ENCODE measurements at places on chromosomes 5 and 9.

DNA sequence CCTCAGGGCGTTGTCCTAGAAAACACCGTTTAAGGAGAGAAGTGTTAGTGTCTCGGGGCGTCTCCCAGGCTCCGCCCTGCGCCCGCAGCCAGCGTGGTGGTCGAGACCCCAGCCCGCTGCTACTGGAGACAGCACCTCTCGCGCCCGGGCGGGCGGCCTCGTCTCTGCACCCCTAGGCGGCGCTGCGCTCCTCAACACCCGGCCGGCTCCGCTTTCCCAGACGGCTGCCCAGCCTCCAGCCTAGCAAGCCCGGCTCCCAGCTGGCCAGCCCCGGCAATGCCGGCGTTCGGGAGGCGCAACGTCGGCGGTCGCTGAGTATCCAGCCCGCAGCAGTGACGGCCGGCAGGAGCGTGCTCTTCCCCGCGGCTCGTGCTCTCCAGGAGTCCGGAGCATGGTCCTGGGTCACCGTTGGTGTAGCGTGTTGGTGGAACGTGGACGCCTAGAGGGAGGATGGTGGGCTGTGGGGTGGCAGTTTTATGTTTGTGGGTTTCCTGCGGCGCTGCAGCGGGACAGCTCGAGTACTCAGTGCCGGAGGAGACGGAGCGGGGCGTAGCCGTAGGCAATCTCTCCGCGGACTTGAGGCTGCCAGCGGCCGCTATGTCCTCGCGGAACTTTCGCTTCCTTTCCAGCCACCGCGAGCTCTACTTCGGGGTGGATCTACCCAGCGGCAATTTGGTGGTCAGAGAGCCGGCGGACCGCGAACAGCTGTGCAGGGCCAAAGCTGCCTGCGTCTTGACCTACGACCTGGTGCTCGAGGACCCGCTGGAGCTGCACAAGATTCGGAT lies 536 bp downstream of the PCDHAC1 start:
- DNase-seq: peak; percentile 51

GRCh38 chr5:177362610-177363507 lies 5.1 kb downstream of the RGS14 start:
- DNase-seq: peak; percentile 46

DNA sequence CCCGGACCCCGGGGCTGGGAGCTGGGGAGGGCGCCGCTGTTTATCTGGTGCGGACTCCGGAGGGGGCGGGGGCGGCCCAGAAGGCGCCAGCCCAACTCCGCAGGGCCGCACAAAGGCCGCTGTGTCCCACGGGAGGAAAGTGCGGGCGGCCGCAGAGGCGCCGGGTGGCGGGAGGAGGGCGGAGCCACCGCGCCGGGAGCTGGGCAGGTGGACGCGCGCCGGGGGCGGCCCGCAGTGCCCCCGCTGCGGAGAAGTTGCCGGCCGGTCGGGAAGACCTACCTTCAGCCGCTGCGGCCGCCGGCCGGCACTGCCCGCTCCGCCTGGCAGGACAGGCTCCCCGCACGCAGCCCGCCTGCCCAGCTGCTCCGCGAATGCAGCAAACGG lies 43.6 kb downstream of the NACC2 start:
- no peak for DNase-seq

- no peak for DNase-seq
Observed at GRCh38 chr5:102289251-102289899, 6.7 kb downstream of the SLCO4C1 start.

DNA sequence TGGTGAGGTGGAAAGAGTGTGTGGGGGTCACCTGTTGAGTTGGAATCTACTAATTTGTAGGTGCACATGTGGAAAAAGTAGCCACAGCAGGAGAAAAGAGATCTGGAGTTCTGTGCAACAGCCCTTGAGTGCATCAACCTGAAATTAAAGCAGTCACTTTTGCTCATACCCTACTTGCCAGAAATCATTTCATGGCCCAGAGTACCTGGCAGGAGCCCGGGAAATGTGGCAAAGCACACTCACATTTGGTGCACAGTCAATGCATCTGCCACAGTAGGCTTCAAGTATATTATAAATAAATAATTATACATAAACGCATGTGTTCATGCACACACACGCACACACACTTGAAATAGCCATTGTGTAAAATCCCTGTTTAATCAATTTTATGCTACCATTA lies 203.0 kb downstream of the ICE1 start:
- DNase-seq: no peak

DNA sequence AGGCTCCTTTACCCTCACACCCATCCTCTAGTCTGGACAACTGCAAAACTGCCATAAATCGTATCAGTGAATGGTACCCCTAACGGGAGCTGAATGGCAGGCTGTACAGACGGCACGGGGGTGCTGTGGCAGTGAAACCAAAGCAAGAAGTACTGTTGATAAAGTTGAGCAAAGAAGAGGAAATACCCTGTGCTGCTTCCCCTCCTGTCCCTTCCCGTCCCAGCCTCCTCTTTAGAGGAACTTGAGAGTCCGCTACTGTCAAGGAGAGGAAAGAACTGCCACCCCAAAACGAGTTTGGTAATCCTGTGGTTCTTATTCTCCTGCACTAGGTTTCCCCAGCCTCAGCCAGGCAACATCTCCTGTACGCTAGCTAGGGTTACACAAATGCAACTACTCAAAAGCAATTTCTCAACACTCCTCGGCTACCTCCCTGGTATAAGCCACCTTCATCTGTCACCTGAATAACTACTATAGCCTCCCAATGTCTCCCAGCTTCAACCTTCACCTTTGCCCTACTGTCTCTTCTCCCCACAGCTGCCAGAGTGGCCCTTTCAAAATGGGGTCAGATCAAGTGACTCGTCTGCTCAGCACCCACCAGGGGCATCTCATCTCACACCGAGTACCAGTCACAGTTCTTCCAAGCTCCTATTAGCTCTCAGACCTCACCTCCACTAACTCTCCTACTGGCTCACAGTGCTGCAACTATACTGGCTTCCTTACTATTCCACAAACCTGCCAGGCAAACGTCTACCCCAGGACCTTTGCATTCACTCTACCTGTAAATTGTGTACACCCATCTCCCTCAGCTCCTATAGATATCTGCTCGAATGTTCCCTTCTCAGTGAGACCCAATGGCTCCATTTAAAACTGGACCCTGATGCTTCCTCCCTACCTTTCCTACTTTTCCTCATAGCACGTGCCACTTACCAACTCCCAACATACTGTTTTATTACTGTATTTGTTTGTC lies 4.1 kb downstream of the GLRX start:
- DNase-seq: no peak

DNA sequence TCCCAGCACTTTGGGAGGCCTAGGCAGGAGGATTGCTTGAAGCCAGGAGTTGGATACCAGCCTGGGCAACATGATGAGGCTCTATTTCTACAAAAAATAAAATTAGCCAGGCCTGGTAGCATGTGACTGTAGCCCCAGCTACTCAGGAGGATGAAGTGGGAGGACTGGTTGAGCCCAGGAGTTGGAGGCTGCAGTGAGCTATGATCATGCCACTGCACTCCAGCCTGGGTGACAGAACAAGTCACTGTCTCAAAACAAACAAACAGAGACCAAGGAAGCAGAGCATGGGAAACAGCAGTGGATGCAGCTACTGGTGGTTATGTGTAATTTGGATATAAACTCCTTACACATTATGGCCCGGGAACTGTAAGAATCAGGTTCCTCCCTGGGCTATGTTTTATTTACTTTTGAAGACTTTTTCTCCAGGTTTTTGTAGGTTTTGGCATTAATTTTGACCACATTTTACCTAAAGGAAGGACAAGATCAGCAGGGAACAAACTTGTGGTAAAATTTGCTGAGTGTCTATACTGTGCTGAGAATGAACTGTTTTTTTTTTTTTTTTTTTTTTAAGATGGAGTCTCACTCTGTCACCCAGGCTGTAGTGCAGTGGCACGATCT lies 8.3 kb downstream of the KIF2A start:
- DNase-seq: no peak

DNA sequence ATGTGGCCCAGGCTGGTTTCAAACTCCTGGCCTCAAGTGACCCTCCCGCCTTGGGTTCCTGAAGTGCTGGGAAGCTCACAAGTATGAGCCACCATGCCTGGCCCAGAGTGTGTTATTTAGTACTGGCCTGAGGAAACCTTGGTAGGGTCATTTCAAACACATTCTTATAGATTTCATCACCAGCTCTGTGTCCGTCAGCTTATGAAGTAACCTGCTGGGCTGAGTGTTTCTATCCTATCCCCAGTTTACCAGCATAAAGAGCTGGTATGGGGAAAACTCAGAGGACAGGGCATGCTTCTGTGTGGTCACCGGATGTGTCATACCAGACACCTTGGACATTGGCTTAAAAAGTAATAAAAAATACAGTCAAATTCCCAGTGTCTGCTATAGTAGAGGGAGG lies 45.3 kb downstream of the PTPN3 start:
- DNase-seq: no peak

- DNase-seq: no peak
Observed at GRCh38 chr9:76817489-76817888, 53.3 kb downstream of the PCA3 start.

DNA sequence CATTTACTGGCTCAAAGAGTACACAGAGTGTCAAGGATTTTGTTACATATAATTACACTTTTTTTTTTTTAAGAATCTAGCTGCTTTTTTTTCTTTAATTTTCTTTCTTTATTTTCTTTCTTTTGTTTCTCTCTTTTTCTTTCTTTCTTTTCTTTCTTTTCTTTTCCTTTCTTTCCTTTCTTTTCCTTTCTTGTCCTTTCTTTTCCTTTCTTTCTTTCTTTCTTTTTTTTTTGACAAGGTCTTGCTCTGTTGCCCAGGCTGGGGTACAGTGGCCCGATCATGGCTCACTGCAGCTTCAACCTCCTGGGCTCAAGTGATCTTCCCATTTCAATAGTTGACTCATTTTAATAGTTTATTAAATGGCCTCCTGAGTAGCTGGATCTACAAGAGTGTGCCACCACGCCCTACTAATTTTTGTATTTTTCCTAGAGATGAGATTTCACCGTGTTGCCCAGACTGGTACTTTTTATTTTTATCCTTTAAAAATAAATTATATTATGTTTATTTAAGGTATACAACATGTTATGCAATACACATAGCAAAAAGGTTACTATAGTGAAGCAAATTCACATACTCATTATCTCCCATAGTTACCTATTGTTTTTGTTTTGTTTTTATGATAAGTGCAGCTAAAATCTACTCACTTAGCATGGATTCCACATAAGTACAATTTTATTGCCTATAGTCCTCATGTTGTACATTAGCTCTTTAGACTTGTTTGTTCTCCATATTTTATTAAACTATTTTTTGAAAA lies 381.5 kb upstream of the KLF4 start:
- DNase-seq: no peak

- no peak for DNase-seq
Observed at GRCh38 chr9:76887003-76887821, 18.7 kb downstream of the PRUNE2 start.

GRCh38 chr5:148499452-148499851 lies 115.7 kb downstream of the FBXO38 start:
- DNase-seq: no peak

DNA sequence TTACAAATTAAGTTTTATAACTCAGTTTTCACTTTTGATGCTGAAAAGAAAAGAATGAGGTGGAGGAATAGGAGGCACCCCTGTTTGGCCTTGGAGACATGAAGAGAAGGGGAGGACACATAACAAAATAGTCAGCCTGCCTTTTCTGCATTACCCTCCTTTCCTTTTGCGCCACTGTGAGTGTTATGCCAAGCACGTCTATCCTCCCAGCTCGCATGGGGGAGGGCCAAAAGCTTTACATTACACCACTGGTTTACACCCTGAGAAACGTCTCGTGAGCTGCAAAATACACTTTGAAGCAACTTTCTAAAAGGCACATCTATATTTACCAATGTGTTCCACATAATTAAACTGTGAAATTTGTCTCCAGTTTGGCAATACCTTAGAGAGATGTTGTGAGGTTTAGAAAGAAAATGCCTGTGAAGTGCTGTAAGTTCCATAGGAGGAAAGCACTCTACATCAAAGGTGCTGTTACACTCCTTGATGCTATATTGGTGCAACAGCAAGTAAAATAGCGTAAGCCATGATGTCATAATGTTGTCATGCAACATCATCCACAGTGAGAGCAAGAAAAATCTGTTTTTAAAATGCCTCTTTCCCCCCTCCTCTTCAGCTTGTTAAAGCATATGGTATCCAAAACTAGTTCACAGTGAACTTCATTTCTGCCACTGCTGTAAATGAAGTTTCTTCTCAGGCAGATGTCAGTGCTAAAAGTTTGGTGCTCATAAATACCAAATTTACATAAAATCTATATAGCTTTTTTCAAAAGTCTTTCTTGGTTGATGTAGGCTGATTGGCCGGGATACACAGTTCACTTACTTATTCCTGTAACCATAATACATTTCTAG lies 50.3 kb downstream of the CETN3 start:
- DNase-seq: no peak

GRCh38 chr9:82513242-82513751 lies 524.7 kb downstream of the SPATA31D1 start:
- DNase-seq: no peak

DNA sequence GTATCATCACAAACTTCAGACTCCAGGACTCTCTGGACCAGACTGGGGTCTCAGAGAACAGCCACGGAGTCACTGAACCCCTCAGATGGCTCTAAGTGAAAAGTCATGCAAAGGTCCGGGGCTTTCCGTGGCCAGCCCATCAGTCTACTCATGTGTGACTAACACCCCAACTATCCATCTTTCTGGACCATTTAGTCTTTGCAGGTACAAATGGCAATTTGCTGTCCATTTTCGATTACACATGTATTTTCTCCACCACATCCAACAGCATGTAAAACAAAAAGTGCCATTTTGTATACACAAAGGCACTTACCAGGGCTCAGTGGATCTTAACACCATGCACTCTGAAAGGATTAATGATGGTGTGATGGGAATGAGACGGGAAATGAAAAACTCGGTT lies 387.7 kb downstream of the BNC2 start:
- no peak for DNase-seq

DNA sequence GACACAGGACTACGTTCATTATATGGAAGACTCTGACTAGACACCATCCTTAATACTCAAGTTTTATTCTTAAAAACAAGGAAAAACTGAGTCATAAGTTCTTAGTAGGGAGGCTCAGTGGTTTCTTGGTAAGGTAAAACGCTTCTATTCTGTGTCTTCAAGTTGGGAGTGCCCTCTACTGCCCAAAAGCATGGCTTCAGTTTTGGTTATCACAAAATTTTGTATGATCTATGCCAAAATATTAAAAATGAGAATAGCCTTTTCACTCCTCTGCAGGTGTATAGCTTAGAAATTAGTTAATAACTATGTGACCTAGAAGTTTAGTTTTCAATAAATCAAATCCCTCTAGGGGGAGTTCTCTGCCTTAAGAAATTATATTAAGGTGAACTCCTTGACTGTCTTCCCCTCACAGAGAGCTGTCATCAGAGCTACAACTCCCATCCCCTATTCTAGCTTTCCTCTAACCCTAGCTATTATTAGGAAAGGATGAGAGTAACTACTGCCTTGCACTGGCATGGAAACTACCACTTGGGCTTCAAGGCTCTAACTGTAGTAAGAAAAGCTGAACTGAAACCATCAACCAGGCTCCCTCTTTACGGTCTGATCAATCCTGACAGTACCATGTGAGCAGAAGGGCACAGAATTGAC lies 189.7 kb downstream of the GNAQ start:
- no peak for DNase-seq

DNA sequence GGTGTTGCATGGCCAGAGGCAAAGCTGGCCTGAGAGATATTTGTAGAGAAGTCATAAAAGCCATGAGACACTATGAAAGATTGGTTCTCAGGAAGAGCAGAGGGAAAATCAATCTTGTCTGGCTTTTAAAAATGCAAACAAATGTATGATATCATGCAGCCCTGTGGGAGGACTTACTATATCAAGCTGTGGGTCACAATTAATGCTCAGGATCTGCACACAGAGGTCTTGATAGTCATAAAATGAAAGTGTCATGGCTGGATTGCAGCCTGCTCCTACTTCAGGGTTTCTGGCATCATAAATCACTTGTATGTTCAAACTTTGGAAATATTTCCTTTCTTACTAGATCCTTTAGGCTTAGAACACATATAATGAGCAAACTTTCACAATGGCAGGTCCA lies 151.5 kb downstream of the SEMA6A start:
- DNase-seq: no peak

All from left renal pelvis (tissue), 4 donors.